ENCODE measurements at places on chromosomes 2 and 18.

DNA sequence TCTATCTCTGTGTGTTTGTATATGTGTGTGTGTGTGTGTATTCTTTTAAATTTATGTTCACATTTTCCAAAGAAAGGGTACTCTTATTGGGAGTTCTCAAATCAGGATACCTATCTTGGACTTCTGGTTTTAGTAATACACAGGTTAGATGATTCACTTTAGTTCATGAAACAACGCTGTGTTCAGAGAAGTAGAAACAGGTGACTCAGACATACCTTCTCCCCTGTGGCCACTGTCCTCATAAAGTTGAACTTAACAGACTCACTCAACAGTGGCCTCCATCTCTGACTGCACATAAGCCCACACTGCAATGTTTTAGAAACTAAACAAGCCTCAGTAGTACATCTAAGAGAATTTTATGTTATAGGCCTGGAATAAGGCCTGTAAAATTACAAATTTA, 566.6 kb upstream of the VRK2 start:
- DNase-seq = no peak

DNA sequence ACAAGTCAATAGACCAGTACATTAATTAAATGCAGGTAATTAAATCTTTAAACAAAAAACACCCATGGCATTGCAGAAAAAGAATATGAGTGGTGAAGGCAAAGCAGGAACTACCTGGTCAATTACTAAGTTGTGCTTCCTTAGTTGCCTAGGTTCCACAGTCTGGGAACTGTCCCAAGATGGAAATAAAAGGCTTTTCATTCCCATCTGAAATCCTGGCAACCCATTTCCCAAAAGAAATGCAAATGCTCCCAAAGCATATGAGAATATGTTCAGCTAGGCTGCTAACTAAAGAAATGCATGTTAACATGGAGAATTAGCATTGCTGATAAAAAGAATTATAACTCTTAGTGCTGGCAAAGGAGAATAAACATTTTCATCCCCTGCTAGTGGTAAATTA, 177.8 kb downstream of the TMEM163 start:
- DNase-seq = no peak

DNA sequence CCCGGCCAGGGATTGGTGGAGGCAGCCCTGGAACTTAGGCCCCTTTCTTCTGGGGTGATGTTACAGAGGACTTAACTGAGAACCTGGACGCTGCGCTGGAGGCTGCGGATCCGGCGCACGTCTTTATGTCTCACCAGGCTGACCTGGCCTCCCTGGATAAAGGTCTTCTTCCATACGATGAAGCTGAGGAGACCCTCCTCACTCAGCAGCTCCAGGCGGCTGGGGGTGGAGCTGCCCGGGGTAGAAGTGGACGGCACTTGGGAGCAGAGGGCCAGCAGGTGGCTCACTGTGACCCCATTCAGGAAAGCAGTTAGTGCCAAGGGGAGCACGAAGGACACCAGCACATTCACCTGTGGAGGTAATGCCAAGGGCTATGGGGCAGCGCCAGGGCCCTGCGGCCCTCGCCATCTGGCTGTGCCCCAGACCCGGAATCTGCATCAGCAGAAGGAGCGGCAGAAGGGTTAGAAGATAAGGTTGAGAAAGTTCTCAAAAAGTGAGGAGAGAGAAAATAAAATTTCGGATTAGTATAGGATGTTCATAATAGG, 8.0 kb downstream of the NTSR2 start:
- DNase-seq = no peak

DNA sequence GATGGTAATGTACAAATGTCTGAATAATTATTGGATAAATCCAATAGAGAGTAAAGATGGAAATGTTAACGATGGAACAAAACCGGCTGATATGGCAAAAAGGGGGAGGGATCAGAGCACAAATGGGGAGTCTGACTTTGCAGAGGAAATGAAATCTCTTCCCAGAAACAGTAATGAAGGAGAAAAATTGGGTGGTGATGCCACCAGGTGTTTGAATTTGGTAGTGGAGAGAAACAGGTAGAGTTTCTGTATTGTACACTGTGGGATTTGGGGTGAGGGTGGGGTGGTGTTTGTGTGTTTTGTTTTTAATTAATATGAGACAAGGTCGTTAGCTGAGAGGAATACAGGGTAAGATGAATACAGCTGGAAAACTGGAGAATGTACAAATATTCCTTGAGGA, 20.4 kb upstream of the XDH start:
- DNase-seq = no peak

DNA sequence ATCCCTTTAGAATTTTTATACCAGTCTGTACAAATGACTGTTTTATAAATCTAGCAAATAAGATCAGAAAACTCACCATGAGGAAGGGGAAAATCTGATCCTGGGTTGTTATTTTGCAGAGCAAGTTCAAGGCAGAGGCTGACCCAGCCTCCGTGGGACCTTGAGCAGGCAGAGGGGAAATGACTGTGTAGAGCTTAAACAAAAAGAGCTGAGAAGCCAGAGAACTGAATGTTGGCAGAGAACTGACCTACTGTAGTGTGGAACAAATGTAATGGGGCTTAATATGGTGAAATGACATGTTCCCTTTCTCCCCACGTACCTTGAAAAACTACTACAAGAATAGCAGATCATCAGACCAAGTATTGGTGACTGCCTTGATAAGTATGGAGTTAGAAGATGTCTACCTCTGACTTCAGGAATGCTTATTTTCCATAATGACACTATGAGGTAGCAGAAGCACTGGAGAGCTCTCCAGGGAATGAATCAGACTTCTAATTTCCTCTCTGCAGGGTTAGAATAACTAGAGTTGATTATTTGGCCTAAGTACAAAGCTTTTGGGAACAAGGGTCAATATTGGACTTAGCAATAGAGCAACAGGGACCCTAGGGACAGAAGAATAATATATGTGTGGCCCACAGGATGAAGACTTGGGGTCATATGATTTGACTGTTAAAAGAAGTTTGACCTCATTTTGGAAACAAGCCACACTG, 304.4 kb downstream of the CCDC178 start:
- DNase-seq = no peak

Measured in stimulated activated CD8-positive, alpha-beta memory T cell treated with anti-CD3 and anti-CD28 coated beads, Interleukin-2, amount 100 ng/mL, for 48 hours (primary cell).